Suppressor macrophage treated with lipopolysaccharide for 1 hour (primary cell): ENCODE measurements at places on chromosomes 4 and X.

DNA sequence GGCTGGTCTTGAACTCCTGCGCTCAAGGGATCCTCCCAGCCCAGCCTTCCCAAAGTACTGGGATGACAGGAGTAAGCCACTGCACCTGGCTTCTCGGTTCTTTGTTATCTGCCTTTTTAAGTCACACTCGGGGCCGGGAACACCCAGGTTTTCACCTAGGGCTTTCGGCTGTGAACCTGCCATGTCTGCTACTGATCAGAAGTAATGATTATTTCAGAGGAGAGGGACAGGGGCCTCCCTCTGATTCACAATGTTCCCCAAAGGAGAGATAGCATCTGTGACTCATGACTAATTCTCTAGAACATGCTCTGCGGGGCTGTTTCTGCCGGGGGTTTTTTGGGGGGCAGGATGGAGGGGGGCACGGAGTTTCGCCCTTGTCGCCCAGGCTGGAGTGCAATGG lies 26.9 kb downstream of the CRLF2 start:
- no peak for DNase-seq

GRCh38 chr4:185683222-185683621 lies 128.8 kb downstream of the SORBS2 start:
- DNase-seq = no peak

DNA sequence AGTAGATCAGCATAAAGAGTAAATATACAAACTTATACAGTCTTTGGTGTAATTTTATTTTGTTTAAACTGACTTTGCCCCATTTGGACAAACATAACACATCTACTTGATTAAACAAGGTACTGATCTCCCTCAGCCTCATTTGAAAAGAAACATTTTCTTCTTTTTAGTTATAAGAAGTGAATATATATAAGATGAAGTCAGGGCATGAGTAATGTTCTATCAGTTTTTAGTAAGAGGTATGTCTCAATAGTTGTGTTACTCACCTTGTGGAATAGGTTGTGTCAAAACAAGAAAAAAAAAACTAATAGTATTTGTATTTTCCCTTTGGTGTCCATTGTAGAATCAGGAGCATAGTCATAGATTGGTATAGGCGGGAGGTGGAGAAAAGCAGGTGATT lies 327.4 kb downstream of the RPA4 start:
- no peak for DNase-seq

GRCh38 chrX:19912-20571 lies 261.1 kb upstream of the PLCXD1 start:
- no peak for DNase-seq

DNA sequence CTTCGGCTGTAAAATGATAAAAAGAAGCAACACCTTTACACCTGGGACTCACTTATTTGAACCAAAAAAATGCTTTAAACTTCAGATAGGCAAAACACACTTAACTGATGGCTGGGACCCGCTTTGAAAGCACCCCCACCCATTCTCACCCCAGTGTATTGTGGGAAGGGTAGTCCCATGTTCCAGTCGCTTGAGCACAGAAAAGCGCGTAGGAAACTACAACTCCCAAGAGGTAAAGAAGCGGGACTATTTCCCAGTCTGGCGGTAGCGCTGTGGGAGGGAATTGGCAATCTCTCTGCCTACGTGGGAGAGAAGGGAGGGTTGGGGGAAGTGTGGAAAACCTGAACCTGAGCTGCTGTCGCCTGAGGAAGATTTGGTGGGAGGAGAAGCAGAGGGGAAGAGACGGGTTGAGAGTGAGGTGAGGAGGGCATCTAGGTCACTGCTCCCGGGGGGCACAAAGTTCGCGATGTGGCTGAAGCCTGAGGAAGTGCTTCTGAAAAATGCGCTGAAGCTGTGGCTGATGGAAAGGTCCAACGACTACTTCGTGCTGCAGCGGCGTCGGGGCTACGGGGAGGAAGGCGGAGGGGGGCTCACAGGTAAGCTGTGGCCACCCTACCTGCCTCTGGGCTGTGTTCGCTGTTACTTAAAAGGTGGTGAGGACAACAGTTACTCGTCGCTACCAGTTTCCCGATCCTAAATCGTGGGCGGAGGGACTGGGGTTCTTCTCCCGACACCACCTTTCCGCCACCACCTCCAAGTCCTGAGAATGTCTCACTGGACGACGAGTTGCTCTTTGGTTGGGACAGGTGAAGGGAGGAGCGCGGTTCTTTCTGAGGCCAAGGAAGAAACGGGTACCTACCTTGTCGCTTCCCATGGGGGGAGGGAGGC lies at the start of gene TBC1D8B:
Gene TBC1D8B, plus strand, starts transcription at position 286 of the 888 bp plus-strand sequence. Its CDS starts 181 bp downstream, at position 467.
- peak; percentile 79 for DNase-seq

DNA sequence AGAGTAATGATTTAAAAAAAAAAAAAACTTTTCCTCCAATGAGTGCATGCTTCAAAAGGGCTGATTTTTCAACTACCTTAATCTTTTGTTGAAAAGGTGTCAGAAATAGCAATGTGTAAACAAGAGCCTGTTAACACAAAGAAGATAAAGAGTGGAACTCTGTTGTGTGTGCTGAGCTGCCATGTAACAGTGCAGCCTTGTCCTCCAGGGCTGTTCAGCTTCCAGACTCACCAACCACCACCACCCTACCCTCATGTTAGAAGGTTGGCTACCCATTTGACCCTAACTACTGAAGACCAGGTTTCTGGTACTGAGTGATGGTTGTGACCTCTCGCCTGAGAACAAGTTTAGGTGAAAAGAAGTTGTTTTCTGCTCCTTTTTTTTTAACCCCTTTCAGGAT lies 222.8 kb upstream of the TEX13C start:
- DNase-seq = no peak

- DNase-seq = no peak
These were observed 117.6 kb downstream of the CBR4 start for GRCh38 chr4:168892475-168892874.

DNA sequence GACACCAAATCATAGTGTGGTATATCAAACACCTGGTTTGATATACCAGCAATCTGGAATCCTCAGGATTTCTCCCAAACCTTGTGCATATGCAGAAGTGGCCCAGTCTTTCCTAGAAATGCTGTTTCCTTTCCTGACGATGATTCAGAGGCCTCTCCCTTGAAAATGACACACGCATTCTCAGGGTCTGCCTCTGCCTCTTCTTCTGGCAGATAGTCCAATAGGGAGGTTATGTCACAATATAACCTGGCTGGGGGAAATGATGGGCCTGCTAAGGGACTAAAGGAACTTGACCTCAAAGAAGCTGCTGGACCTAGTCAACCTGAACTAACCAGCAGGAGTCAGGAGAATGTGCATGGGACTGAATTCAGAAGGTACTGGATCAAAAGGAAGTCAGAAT lies 435.2 kb downstream of the IDS start:
- DNase-seq = no peak

DNA sequence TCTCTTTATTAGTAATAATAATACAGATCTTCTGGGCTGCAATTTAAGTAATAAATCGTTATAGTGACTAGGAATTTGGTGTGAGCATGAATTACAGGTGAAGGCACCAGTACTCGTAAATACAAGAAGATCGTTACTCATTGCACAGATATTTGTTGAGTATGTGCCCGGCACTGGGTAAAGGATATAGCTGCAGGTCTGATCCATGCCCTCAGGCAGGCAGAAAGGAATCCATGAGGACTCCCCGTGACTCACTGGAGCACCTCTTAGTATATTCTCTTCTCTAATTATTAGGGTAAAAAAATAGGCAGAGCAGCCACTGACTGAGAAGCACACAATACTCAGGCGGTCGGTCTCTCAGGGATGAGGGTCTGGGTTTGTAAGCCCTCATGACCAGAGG lies 868.3 kb downstream of the RAB28 start:
- no peak for DNase-seq

GRCh38 chr4:180028682-180029081 lies 2214.5 kb upstream of the TENM3 start:
- no peak for DNase-seq

DNA sequence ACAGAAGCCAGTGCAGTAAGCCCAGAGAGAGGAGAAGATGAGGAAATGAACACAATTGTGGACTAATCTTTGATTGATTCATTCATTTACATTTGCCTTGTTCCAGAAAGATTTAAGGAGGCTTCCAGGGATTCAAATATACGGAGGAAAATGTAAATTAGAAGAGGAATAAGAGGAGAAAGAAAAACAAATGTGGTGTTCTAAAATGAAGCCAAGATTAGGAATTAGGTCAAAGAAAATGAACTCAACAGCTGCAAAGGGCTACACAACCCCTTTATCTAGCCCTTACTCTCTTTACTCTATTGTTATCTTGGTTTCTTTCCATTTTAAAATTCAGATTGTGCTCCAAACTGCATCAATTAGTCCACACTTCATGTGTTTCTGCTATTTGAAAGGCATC lies 196.8 kb downstream of the SPATA18 start:
- DNase-seq = no peak

DNA sequence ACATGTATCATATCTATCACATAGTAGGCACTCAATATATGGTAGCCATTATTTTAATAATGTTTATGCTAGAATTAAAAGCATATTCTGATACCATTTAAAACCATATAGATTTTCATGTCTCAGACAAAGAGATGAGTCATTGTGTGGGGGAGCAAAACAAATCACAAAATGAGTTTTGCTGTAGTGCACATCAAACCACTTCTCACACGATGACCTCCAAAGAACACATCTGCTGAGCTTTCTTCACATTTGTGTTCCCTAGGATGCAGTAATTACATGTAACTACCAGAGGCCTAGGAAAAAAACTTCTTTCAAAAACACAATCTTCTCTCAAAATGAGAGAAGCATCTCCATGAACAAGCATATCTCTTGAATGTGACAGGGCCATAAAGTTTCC lies 56.1 kb upstream of the BRS3 start:
- DNase-seq = no peak
